ENCODE measurements at places on chromosomes 13 and 19. TPM values are rescaled to one million over a fixed set of nuclear protein-coding genes. Genes with fewer than 3 reads are reported as not detected.

Gene SMIM24
- polyA plus RNA-seq = 515 TPM

Gene SPRY2
- polyA plus RNA-seq = 58.6 TPM

Gene PLPPR2
- polyA plus RNA-seq = 21.2 TPM

Gene FARP1
- 248 TPM for polyA plus RNA-seq

Gene WDFY2
- polyA plus RNA-seq = 10.7 TPM

Gene CYP4F2
- 0.27 TPM for polyA plus RNA-seq

Gene FUT3
- polyA plus RNA-seq = 1.0 TPM

Gene IL12RB1
- 0.18 TPM for polyA plus RNA-seq

Gene CLIP3
- polyA plus RNA-seq = 47.0 TPM

Gene SELENOV
- polyA plus RNA-seq = 10.1 TPM

Gene MUC16
- polyA plus RNA-seq = 0.16 TPM

Gene KCNK6
- polyA plus RNA-seq = 4.1 TPM

Gene CCDC61
- 15.6 TPM for polyA plus RNA-seq

Gene PRX
- polyA plus RNA-seq = 13.5 TPM

Gene RASL11A
- 23.6 TPM for polyA plus RNA-seq

Gene CALR3
- polyA plus RNA-seq = not detected

Gene CASP14
- polyA plus RNA-seq = not detected

All from left renal cortex interstitium (tissue), 4 donors.